Uterine smooth muscle cell (primary cell): ENCODE measurements at places on chromosomes 7 and 10. TPM values are rescaled to one million over a fixed set of nuclear protein-coding genes. Genes with fewer than 3 reads are reported as not detected.

Gene COBL
- total RNA-seq, result under 0.01 TPM in 2 replicates

Gene FXYD4
- total RNA-seq, result not detected in 2 replicates

Gene NAMPT
- total RNA-seq, result 95.3 and 127 TPM in 2 replicates

Gene LAMB1
- 208 and 292 TPM in 2 replicates for total RNA-seq

Gene PLXNA4
- 0.62 and 1.2 TPM in 2 replicates for total RNA-seq

Gene C10orf95
- 0.12 TPM in 1 of 2 replicates, not detected in the other for total RNA-seq

Gene PGAM2
- total RNA-seq, result 0.33 and 0.37 TPM in 2 replicates

Gene FAM185A
- total RNA-seq, result 11.6 and 13.2 TPM in 2 replicates

Gene TMEM236
- total RNA-seq, result 0.11 and 0.12 TPM in 2 replicates

Gene RPEL1
- under 0.01 and 0.11 TPM in 2 replicates for total RNA-seq

Gene PHYHIPL
- not detected in 2 replicates for total RNA-seq

Gene VWA2
- total RNA-seq, result not detected in 2 replicates

Gene SPDYE9
- total RNA-seq, result not detected in 2 replicates

Gene ZPBP
- not detected in 2 replicates for total RNA-seq

Gene PLXDC2
- 0.77 and 6.9 TPM in 2 replicates for total RNA-seq

Gene CAMK1D
- 5.6 and 8.0 TPM in 2 replicates for total RNA-seq

Gene SPAM1
- total RNA-seq, result not detected in 2 replicates

Gene VIPR2
- not detected in 2 replicates for total RNA-seq

Gene CALML3
- total RNA-seq, result not detected in 2 replicates

Gene GOT1
- 73.7 and 80.1 TPM in 2 replicates for total RNA-seq
